ENCODE measurements at places on chromosomes 11 and 22.
A peak's percentile ranks its signal among the peaks of the same experiment; 100 is the strongest.

DNA sequence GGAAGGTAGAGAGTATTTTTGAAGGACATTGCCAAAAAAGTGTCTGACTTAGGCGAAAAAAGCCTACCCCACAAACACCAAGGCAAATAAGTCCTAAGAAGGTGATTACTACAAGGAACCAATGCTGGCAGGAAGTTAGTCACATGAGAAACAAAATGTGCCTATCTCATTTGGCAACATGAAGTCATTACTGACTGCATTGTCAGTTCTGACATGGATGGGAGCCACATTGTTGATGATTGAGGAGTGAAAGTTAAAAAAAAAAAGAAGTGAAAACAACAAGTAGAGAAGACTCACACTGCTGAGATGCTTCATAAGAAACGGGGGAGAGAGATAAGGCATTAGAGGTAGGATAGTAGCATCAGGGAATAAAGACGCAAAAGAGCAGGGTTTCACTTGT is 141.5 kb upstream of the FAT3 start:
- no peak for DNase-seq

- DNase-seq: no peak
These were observed 918 bp upstream of the CAPN5 start for GRCh38 chr11:77065878-77066228.

- no peak for DNase-seq
These were observed 58.2 kb downstream of the FBXO7 start for GRCh38 chr22:32532820-32533128.

- DNase-seq: no peak
These were observed 75.2 kb downstream of the DHCR7 start for GRCh38 chr11:71372693-71373657.

DNA sequence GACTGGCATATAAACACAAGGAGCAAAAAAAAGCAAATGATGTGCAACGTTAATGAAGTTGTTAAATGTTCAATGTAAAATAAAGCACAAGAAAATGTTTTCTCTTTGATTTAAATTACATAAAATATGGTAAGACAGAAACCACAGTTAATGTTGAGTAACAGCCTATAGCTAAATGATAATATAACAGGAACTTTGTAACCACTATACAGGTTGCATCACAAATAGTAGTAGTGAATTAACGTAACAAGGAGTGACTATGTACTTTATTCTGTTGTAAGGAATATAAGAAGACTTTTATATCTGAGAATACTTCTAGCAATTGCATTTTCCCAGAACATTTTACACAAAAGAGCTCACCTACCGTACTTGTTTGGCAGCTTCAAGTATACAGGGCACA is 16.9 kb downstream of the SAAL1 start:
- DNase-seq: no peak

DNA sequence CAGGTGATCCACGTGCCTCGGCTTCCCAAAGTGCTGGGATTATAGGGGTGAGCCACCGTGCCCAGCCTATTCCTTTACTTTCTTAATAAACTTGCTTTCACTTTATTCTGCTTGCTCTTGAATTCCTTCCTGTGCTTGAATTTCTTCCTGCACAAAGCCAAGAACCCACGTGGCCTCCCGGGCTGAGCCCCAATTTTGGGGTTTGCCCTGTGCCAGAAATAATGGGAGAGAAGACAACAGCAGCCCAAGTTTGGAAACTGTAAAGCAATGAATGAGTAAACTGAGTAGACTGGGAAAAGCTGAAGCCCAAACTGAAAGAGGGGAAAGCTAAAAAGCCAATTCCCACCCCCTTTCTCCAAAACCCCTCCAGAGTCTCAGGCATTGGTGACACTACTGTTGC is 136.4 kb downstream of the NECTIN1 start:
- no peak for DNase-seq

DNA sequence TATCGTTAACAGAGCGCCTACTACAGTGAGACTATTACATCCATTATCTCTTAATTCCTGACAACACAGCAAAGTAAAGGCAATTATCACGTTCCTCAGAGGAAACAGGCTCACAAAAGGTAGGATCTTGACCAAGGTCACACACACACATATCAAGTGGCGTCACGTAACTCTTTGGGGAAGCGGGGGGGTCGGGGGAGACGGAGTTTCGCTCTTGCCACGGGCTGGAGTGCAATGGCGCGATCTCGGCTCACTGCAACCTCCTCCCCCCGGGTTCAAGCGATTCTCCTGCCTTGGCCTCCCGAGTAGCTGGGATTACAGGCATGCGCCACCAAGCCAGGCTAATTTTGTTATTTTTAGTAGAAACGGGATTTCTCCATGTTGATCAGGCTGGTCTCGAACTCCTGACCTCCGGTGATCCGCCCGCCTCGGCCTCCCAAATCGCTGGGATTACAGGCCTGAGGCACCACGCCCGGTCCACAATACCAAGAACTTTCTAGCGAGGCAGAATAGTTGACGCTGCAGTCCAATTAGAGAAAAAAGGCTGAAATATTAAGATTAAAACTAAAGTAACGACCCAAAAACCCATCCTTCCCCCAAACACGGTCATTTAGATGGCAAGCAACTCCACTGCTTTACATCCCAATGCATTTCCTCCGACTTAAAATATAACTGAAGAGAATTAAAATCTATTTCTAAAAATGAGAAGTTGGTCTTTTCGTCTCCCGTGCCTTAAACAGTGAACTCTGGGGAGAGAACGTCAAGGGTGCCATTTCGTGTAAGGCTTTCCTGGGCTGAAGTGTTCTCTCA is 1.2 kb downstream of the DDX17 start:
- peak; percentile 21 for DNase-seq

GRCh38 chr22:46338636-46339035 is 3.1 kb downstream of the TRMU start:
- DNase-seq: no peak

- no peak for DNase-seq
These were observed 5.3 kb downstream of the IFITM10 start for GRCh38 chr11:1744891-1745700.

- DNase-seq: no peak
These were observed 71.0 kb downstream of the IGLL5 start for GRCh38 chr22:22958621-22959020.

GRCh38 chr11:69950120-69950519 is 128.0 kb upstream of the ANO1 start:
- no peak for DNase-seq
